Stimulated activated CD8-positive, alpha-beta memory T cell treated with anti-CD3 and anti-CD28 coated beads, Interleukin-4, amount 100 ng/mL, for 1 hour (primary cell): ENCODE measurements at places on chromosomes 1 and 21.

DNA sequence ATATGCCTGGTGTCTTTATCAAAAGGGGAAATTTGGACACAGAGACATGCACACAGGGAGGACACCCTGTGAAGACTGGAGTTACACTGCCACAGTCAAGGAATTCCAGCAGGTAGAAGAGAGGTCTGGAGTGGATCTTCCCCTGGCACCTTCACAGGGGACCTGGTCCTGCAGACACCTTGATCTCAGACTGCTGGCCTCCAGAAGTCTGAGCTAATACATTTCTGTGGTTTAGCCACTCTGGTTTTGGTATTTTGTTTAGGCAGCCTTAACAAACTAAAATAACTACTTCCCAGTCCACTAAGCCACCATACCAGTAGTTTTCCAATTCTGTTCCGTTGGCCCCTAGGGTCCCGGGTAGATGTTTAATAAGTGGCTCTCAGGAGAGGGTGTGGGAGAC is 164.7 kb downstream of the SETD4 start:
- DNase-seq = no peak

- no peak for DNase-seq
Measured at GRCh38 chr1:204323887-204324286, 35.8 kb downstream of the PLEKHA6 start.

DNA sequence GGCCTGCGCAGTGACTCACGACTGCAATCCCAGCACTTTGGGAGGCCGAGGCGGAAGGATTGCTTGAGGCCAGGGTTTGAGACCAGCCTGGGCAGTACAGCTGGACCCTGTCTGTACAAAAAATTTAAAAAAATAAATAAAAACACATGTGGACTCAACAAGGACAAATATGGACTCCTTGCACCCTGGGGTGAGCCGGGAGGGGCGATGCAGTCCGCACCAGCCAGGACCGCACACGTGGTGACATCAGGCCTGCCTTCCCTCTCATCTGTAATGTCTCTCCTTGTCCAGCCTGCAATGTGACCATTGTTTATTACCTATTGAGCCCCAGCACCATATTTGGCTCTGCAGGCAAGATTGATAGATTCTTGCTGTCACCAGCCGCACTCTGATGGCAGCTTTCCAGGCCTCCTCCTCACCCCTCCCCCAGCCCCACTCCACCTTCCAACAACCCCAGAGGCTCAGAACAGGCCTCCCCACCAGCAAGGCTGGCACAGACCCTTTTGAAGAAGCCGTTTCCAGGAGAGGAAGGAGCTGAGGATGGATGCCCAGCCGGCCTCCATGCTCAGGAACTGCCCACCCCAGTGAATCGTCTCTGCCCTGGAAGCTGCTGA is 55.2 kb downstream of the IRF2BP2 start:
- no peak for DNase-seq

DNA sequence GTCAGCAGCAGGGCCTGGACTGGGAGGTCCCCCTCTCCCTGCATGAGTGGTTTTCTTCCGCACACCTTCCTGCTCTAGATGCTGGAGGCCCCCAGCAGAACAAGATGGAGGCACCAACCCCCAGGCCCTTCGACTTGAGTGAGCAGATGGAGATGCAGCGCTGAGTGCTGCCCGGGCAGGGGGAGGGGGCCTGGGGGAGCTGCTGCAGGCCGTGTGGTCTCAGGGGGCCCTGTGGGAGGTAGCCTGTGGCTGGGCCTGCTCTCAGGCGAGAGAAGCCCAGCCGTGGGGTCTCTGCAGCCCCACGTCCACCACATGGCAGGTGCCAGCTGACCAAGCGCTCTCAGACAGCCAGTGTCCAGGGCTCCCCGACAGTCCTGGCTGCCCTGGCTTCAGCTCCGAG is 1.2 kb upstream of the FAAP20 start:
- no peak for DNase-seq

- no peak for DNase-seq
Measured at GRCh38 chr21:42461881-42462877, 33.8 kb downstream of the RSPH1 start.

GRCh38 chr1:51594716-51595115 is 22.2 kb upstream of the OSBPL9 start:
- no peak for DNase-seq
